ENCODE measurements at places on chromosomes 4 and X.

GRCh38 chr4:165906272-165906671, 33.2 kb downstream of the TLL1 start:
- DNase-seq = no peak

- no peak for DNase-seq
Measured at GRCh38 chr4:91123742-91124141, 996.5 kb downstream of the CCSER1 start.

- no peak for DNase-seq
Measured at GRCh38 chrX:113514906-113515305, 674.3 kb upstream of the AMOT start.

DNA sequence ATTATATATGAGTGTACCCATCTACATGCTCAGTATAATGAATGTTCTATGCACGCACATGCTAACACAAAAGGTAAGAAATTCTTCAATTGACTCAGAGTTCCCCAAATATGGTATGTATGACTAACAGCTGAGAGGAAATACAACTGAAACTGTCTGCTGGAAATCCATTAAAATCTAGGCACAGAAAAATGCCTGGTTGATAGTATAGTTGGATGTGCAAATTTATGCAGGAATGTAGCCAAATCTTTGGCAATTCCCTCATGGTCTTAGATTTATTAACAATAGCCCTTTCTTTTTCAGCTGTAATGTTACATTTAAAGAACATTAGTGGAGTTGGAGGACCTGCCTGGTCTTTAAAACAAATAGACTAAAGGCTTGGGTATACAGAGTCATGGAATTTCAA, 5.5 kb downstream of the CAMK2D start:
- DNase-seq = no peak

- no peak for DNase-seq
Measured at GRCh38 chr4:153109296-153109849, 94.9 kb upstream of the TRIM2 start.

GRCh38 chr4:145882604-145883003, 56.0 kb downstream of the ZNF827 start:
- DNase-seq = no peak

GRCh38 chr4:26206339-26206738, 114.5 kb upstream of the RBPJ start:
- no peak for DNase-seq

- no peak for DNase-seq
Measured at GRCh38 chrX:10450959-10451355, 169.4 kb downstream of the MID1 start.

- no peak for DNase-seq
Measured at GRCh38 chrX:38774249-38774648, 27.0 kb upstream of the MID1IP1 start.

DNA sequence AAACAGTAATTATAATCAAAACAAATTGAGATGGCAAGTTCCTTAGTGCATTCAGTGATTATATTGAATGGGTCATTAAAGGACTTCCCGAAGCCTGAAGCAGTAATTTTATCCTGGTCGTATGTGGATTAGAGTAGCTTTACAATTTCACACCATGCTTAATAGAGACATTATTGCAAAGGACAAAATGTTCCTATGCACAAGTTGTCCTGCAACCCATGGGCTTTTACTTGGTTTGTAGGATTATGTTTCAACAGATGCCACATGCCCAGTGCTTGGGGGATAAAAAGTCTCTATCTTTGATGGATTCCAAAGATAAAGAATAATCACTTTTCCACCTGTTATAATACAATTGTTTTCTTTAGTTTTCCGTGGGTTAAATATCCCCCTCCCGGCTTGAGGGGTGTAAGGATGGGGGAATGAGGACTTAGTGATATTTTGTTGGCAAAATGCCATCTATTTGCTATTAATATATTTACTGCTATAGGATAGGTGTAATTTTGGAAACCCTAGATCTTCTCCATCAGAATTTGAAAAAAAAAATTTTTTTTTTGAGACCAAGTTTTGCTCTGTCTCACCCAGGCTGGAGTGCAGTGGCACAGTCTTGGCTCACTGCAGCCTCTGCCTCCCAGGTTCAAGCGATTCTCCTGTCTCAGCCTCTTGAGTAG, 156.5 kb upstream of the ETNPPL start:
- DNase-seq = no peak

DNA sequence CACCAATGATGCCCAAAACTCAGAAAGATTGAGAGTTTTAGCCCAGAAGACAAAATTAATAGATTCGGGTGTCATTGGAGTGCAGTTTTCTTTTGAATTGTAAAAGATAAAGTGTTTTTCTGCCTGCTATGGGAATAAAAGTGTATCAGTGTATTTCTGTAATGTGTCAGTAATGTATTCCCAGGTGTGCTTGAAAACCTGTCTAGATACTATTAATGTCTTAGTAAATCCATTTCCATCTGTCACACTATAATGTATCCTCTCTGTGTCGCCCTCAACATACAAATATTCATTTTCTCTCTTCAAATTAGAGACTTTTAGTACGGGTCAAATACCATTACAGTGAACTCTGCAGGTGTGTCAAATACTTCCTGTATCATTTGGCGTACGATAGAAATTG, 43.5 kb upstream of the ARX start:
- DNase-seq = no peak

DNA sequence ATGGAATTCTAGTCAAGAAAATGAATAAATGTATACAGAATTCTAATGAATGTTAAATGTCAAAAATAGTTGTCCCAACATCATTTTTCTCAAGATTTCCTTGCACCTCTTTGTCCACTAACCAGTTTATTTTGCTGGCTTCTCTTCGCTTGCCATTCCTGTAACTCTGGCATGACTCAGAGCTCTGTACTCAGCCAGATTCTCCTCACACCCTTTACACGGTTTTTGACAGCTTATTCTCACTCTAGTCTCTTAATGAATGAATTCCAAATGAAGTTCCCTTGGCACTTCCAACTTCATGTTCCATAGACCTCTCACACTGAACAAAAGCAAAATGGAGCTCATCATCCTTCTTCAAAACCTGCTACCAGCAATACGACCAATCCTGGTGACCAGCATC, 419.3 kb upstream of the SLIT2 start:
- no peak for DNase-seq

DNA sequence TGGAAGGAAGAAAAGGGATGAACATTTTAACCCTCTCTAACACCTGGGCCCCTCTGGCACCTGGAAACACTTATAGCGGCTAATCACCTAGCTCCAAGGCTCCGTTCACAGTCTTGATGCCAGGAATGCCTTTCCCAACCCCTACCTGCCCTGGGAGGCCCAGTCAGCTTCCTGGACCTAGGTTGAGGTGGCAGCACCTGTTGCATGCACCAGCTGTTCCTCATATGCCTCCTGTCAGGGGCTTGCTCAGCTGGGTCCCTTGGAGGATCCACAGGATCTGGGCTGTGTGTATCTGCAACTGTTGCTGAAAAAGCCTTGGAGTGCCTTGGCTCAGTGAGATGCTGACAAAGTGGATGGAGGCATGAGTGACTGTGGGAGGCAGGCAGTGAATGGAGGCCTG, 4.4 kb downstream of the CFP start:
- DNase-seq = no peak

DNA sequence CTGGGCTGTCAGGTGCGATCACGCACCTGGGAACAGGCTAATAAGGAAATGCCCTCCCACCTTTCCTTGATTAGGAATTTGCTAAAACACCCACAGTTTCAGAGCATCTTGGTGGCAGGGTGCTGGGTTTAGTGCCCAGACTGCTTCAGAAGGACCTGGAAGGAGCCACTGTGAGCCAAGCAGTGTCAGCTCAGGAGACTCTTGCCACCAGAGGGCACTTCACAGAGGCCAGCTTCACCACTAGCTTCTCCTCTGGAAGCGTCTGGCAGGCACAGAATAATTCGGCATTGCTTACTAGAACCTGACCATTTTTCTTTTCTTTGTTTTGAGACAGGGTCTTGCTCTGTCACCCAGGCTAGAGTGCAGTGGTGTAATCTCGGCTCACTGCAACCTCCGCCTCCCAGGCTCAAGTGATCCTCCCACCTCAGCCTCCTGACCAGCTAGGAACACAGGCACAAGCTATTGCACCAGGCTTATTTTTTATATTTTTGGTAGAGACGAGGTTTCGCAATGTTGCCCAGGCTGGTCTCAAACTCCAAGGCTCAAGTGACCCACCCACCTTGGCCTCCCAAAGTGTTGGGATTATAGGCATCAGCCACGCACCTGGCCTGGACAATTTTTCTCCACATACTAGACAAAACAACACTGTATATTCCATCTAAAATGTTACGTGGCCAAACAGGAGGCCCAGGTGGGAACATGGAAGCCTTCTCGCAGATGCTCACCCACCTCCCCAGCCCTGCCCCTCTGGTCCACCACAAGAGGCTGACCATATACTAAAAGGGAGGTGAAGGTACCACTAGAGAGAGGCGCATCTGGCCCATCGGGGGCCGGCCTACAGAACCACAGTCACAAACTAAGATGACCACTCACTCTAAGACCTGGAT, 14.1 kb downstream of the NOP14 start:
- peak; percentile 43 for DNase-seq

- DNase-seq = no peak
Measured at GRCh38 chr4:162705130-162705803, 461.4 kb downstream of the NAF1 start.

DNA sequence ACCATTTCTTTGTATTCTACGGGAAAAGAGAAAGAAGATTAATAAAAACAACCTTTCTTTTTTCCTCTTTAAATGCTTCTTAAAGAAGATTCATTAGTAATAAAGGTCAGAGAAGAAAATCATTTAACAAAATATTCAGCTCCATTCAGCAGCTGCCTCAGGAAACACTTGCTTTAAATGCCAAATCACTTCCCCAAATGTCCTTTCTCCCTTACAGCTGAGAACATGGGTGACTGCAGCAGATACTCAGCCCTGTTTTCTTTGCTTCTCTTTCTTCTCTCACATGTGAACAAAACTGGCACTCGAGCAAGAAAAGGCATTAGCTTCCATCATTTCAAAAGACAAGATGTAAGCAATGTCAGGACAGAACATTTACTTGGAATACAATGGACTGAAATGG, 120.2 kb downstream of the INPP4B start:
- no peak for DNase-seq

- DNase-seq = no peak
Measured at GRCh38 chr4:10082459-10083272, 33.9 kb downstream of the WDR1 start.

- DNase-seq = no peak
Measured at GRCh38 chr4:146445198-146446150, 76.3 kb downstream of the SLC10A7 start.

- no peak for DNase-seq
Measured at GRCh38 chr4:169682372-169683047, 62.1 kb downstream of the CLCN3 start.

DNA sequence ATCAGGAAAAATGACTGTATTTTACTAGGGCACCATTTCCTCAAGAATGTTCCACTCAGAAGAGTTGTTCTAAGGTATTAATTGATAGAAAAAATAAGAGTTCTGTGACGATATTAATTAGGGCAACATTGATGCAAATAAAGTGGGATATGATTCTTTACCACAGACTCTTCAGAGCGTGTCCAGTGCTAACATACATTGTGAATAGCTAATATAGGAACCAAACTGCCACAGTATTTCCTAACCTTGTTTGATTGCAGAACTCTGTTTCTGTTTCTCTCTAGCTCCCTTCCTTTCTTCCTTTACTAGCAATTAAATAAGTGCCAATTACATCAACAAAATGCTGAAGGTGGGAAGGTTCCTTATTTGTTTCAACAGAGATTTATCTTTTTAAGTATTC, 154.1 kb upstream of the CPEB2 start:
- DNase-seq = no peak

DNA sequence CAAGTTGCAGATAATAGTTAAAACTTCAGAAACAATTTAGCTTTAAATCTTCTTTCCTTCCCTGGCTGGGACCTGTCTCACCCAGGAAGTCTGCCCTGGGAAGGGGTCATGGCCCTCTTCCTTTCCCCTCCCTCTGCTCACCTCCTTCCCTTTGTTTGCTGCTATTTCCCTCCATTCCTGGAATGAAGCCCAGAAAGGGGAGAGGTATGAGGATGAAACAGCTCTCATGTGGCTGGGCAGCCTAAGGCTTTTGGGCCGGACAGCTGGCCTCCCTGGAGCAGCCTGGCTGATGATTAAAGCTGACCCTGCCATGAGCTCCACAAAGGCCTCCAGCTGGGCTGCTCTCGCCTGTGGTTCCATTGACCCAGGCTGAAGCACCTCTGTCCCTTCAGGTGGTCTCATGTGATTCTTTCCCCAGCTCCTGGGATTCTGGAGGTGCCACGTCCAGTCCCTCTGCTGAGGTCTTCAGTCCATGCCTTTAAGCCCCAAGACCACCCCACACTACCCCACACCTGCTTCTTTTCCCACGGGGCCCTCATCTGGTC, 202.1 kb downstream of the PTTG2 start:
- no peak for DNase-seq

GRCh38 chr4:1325681-1326635, 21.1 kb upstream of the UVSSA start:
- DNase-seq = no peak

- DNase-seq = peak; percentile 30
Measured at GRCh38 chr4:27048429-27049238, 188.0 kb downstream of the STIM2 start.

DNA sequence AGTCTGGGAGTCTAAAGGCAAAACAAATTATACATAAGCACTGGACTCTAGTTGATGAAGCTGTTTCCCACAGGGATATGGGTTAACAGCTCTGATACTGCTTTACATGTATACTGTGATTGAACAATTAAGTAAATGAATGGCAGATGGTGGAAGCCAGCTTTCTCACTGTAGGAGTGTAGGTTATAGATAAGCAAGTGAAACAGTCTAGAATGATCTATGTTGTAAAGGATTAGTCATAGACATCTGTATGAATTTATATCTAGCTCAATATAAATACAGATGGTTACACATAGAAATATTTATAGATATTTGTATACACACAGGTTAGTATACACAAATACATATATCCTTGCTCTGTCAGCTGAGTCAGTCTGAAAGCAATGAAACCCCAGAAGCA, 276.1 kb downstream of the PPARGC1A start:
- DNase-seq = no peak

- no peak for DNase-seq
Measured at GRCh38 chrX:71515038-71515396, 17.9 kb upstream of the OGT start.

- no peak for DNase-seq
Measured at GRCh38 chr4:110501826-110502225, 25.9 kb downstream of the ENPEP start.

Measured in NAMALWA (cell line).